ENCODE measurements at places on chromosomes 5 and 9. TPM values are rescaled to one million over a fixed set of nuclear protein-coding genes. Genes with fewer than 3 reads are reported as not detected.

The ECPAS gene
- 62.2 TPM for polyA plus RNA-seq

The SNCB gene
- polyA plus RNA-seq = 6.9 TPM

The CBY3 gene
- polyA plus RNA-seq = not detected

The RORB gene
- polyA plus RNA-seq = 4.2 TPM

The LECT2 gene
- polyA plus RNA-seq = not detected

The RLN1 gene
- polyA plus RNA-seq = not detected

The CCNI2 gene
- 152 TPM for polyA plus RNA-seq

The GNA14 gene
- 7.1 TPM for polyA plus RNA-seq

The GZMA gene
- polyA plus RNA-seq = not detected

The CDKN2B gene
- 25.9 TPM for polyA plus RNA-seq

The CDX1 gene
- polyA plus RNA-seq = not detected

The PCDHGB4 gene
- polyA plus RNA-seq = 2.1 TPM

The ZDHHC11 gene
- polyA plus RNA-seq = 3.3 TPM

The GLDC gene
- polyA plus RNA-seq = 20.2 TPM

The PKD2L2 gene
- not detected for polyA plus RNA-seq

The CARD9 gene
- polyA plus RNA-seq = not detected

The OR1J2 gene
- polyA plus RNA-seq = not detected

The SLC36A2 gene
- polyA plus RNA-seq = not detected

The REEP5 gene
- polyA plus RNA-seq = 16.7 TPM

The SLC46A2 gene
- polyA plus RNA-seq = not detected

The PLPP7 gene
- 5.1 TPM for polyA plus RNA-seq

The TAF11L5 gene
- polyA plus RNA-seq = not detected

The QRFP gene
- not detected for polyA plus RNA-seq

The CDC25C gene
- not detected for polyA plus RNA-seq

The KIF4B gene
- 0.85 TPM for polyA plus RNA-seq

The PCDHGB5 gene
- polyA plus RNA-seq = not detected

The HIGD2A gene
- polyA plus RNA-seq = 463 TPM

The SH3TC2 gene
- 0.59 TPM for polyA plus RNA-seq

The ACOT12 gene
- polyA plus RNA-seq = not detected

The RGS7BP gene
- 72.3 TPM for polyA plus RNA-seq

The RASGRF2 gene
- 5.1 TPM for polyA plus RNA-seq

The DOCK2 gene
- polyA plus RNA-seq = not detected

The LHFPL2 gene
- polyA plus RNA-seq = 1.2 TPM

The CNTNAP3 gene
- polyA plus RNA-seq = 0.73 TPM

The AOPEP gene
- 13.3 TPM for polyA plus RNA-seq

The FOXD4L3 gene
- not detected for polyA plus RNA-seq

The PCBD2 gene
- polyA plus RNA-seq = 5.6 TPM

The SPINK4 gene
- not detected for polyA plus RNA-seq

The PCDHA10 gene
- polyA plus RNA-seq = 23.1 TPM

The FLT4 gene
- polyA plus RNA-seq = not detected

The GDF9 gene
- polyA plus RNA-seq = not detected

The CNTLN gene
- polyA plus RNA-seq = 3.1 TPM

The ZNF462 gene
- polyA plus RNA-seq = 17.6 TPM

The NUTM2G gene
- polyA plus RNA-seq = not detected

The SPAAR gene
- 0.52 TPM for polyA plus RNA-seq

The SAXO1 gene
- not detected for polyA plus RNA-seq

The HNRNPAB gene
- polyA plus RNA-seq = 8.6 TPM
